ENCODE measurements at places on chromosomes 5 and 9.

DNA sequence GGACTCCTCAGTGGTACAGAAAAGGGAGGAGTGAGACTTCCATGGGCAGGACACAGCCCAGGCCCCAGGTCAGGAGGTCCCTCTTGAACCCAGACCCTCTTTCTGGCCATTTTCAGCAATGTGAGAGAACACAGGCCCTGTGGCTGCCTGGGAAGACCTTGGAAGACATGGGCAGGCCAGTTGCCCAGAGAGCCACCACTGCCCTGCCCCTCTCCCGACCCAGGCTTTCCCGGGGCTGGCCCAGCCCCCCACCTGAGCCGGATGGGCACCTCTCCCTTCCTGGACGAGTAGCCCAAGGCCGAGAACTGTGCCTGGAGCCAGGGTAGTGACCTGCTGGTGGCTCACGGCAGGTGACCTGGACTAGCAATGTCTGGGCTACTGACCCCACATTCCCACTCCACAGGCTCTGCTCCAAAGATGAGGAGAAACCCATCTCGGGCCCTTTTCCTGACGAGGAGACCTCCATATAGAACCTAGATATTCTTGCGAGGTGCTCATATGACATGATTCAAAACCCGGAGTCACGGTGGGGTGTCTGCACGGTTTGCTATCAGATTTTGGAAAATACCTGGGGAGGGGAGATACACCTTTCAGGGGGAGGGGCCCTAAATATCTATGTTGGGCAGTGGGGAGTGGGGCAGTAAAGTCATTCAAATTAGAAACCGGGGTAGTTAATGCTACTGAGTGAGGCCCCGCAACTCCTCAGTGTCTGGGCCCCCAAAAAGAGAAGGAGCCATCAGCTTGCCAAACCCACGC lies 59.4 kb downstream of the ZNF354C start:
- no peak for DNase-seq

GRCh38 chr5:172758834-172759149 lies 12.2 kb downstream of the DUSP1 start:
- DNase-seq: no peak

GRCh38 chr9:19451240-19452087 lies 42.7 kb downstream of the ACER2 start:
- DNase-seq: no peak

GRCh38 chr9:119398350-119398749 lies 29.1 kb upstream of the BRINP1 start:
- no peak for DNase-seq

DNA sequence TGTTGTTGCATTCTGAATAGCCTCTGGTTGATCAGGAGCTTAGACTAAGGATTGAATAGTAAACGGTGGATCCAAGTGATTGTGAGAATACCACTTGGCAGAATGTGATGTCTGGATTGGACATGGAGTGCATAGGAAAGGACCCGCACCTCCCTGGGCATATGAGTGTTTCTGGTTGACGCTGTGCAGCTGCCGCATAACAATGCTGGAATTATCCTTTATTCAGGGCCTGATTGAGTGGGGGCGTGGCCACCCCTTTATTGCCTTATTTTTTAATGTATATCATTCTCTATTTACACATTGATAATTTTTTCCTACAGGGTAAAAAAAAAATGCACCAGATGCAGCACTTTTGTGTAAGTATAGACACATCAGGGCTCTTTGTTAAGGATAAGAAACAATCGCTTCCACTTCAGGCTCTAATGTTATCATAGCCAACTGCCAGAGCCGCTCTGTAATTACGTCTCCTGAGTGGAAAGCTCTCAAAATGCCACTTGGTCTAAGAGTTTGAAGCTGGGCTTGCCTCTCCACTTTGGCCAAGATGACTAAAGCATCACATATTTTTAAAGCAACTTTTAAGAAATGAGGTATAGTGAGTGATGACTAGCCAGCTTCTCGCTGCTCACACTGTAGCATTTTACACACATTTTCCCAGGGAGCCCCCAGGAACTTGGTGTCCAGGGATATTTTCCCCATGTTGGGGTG lies 5.7 kb downstream of the FGD3 start:
- DNase-seq: peak; percentile 44

GRCh38 chr9:88559661-88560060 lies 24.7 kb downstream of the NXNL2 start:
- DNase-seq: no peak

DNA sequence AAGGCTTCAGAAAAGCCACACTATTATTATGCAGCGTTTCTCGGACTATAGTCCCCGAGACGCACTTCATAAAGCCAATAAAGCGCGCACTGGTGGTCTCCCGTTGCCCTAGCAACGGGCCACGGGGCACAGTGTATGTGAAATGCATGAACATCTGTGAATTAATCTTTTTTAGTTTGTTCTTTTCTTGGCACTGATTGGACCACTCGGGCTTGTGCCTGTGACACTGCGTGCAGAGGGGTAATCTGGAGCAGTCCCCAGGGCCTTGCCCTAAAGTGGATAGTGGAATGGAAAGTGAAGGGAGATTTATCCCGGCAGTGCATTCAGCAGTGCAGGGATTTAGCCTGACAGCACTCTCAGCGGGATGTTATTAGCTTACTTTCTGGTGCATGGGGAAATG lies 92.1 kb downstream of the TLE4 start:
- peak; percentile 68 for DNase-seq

GRCh38 chr5:15446552-15446951 lies 53.4 kb upstream of the FBXL7 start:
- DNase-seq: no peak

DNA sequence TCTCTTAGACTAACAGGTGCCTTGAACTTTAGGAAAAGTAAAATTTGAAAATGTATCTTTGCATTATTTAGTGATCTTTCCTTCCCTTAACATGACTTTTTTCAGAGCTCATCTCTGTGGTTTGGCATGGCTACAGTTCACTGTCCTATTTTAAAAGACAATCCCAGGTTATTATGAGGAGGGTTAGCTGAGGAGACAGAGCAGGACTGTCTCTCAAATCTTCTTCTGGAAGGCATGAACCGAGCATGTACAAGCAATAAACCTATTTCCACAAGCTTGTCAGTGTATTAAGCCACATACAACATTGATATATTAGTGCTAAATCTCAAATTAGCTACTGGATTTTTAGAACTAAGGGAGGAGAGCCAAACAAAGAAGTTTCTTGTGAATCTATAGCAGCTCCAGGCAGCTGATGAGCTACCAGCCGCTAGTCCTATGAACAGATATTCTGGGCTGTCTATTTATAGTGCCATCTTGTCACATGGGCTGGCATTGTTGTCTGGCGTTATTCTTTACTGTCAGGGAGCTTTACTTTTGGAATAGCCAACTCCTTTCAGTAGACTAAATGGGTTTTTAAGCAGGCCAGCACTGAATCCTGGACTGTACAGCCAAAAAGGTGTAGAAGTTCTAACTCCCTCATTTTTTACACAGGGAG lies 171.2 kb upstream of the ACTBL2 start:
- DNase-seq: no peak

GRCh38 chr5:9655641-9656040 lies 25.5 kb upstream of the TAS2R1 start:
- no peak for DNase-seq

GRCh38 chr9:746661-747434 lies 94.6 kb upstream of the DMRT1 start:
- no peak for DNase-seq

DNA sequence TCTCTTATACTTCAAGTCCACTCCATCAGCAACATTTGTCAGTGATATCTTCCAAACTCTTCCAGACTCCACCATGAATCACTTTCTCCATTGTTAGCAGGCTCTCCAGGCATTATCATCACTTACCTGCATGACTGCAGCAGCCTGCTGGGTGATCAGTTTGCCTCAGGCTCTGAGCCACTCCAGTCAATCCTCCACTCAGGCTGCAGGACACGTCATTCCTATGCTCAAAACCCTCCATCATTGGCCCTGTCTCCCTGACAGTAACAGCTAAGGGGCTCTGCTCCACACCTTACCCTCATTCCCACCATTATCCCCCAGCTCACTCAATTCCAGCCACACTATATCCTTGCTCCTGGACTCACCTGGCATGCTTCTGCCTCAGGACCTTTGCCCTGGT lies 10.7 kb downstream of the DIRAS2 start:
- no peak for DNase-seq

GRCh38 chr5:94856257-94856800 lies 237.9 kb downstream of the SLF1 start:
- DNase-seq: no peak

- DNase-seq: no peak
Observed at GRCh38 chr9:115213818-115214334, 95.9 kb upstream of the TNC start.

GRCh38 chr5:14341571-14342230 lies 198.6 kb downstream of the TRIO start:
- no peak for DNase-seq

Measured in NCI-H524 treated with DMSO at 0.1 percent for 48 hours (cell line).